ENCODE measurements at places on chromosomes 2 and 18. TPM values are rescaled to one million over a fixed set of nuclear protein-coding genes. Genes with fewer than 3 reads are reported as not detected.

Gene SDC1
- 17.1 TPM for total RNA-seq

Gene CCDC138
- 42.2 TPM for total RNA-seq

Gene TXNDC2
- not detected for total RNA-seq

Gene ABCB6
- total RNA-seq: 30.0 TPM

Gene NPAS2
- 10.6 TPM for total RNA-seq

Gene UGT1A10
- not detected for total RNA-seq

Gene MAP3K19
- 9.5 TPM for total RNA-seq

Gene LIMS4
- not detected for total RNA-seq

Gene IL1R1
- 0.46 TPM for total RNA-seq

Gene CDK15
- 0.92 TPM for total RNA-seq

Gene LNPK
- total RNA-seq: 76.8 TPM

Gene IL36RN
- not detected for total RNA-seq

Gene RESP18
- total RNA-seq: 1.8 TPM

Gene FOXD4L1
- total RNA-seq: 0.69 TPM

Gene PLA2R1
- 7.2 TPM for total RNA-seq

Gene XDH
- 0.23 TPM for total RNA-seq

Gene CXCR1
- total RNA-seq: not detected

All from diencephalon (tissue), 1 donor.